ENCODE measurements at places on chromosomes 6 and 20. TPM values are rescaled to one million over a fixed set of nuclear protein-coding genes. Genes with fewer than 3 reads are reported as not detected.

The ACOT8 gene
- 26.6 TPM for polyA plus RNA-seq

The WFDC10A gene
- not detected for polyA plus RNA-seq

The BCAS4 gene
- polyA plus RNA-seq, result 1.5 TPM

The MYLK2 gene
- 0.08 TPM for polyA plus RNA-seq

The TMEM14A gene
- polyA plus RNA-seq, result 30.8 TPM

The CGA gene
- not detected for polyA plus RNA-seq
